Hematopoietic multipotent progenitor cell treated with erythropoietin and hydrocortisone succinate and interleukin-3 and kit ligand, for 6 days (in vitro differentiated cells): ENCODE measurements at places on chromosomes 16 and 17.

DNA sequence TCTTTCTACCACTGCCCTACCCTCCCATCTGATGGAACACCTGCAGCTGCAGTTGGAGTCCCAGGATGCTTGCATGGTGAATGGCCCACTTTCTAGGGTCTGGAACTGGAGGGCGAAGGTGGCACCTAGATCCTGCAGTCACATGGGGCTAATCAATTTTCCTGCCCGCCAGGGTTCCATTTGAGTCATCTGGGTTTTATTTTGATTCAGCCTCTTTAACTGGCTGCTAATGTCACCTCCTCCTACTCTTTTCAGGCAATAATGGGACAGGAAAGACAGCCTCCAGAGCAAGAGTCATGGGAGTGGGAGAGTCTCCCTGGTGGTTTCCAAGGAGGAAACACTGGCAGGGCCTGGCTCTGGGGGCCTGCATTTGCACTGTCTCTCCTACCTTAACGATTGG lies 3.8 kb upstream of the TBKBP1 start:
- no peak for DNase-seq

GRCh38 chr16:65406116-65406515 lies 284.3 kb upstream of the CDH11 start:
- DNase-seq = no peak

DNA sequence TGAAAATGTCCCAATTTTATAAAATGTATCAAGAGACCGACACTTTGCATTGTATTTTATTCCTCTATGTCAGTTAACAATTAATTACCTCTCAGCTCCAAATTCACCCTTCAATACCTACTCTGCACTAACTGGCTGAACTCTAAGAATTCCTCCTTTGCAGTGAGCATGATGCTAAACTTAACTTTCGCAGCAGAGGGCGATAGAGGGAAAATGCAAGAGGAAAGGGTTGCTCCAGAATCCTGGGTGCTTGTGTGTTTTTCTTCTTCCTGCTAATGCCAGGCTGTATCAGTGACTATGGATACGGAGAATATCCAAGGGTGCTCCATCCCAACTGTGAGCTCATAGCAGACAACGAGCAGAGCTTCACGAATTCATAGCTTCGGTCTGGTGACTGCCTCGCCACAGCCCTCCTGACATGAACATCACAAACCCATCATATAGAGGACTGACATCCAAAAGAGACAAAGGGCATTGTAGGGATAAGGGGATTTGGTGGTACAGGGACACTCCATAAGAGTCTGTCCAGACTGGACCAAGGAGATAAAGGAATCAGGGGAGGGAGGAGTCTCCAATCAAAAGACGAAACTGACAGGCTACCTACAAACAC lies 172.9 kb downstream of the STX8 start:
- DNase-seq = peak; percentile 70

DNA sequence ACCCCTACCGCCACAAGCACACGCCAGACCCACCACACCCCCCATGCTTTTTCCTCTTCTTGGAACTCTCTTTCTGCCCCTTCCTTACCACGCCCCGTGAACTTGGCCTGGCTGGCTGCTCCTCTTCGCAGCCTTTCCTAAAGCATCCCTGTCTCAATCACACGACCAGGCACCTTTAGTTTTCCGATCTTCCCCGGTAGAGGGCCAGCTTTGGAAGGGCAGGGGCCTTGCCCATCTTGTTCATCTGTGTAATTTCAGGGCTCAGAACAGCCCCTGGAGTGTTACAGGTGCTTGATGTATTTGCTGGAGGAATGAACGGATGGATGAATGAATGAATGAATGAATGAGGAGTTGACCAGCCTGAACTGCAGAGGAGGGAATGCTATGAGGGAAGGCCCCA lies 3.7 kb downstream of the SPPL2C start:
- DNase-seq = no peak

GRCh38 chr16:546909-547770 lies 13.1 kb upstream of the PRR35 start:
- peak; percentile 66 for DNase-seq

GRCh38 chr17:43403846-43404245 lies 5.1 kb downstream of the ARL4D start:
- peak; percentile 22 for DNase-seq

GRCh38 chr17:58378733-58379510 lies 26.9 kb upstream of the SUPT4H1 start:
- peak; percentile 49 for DNase-seq

DNA sequence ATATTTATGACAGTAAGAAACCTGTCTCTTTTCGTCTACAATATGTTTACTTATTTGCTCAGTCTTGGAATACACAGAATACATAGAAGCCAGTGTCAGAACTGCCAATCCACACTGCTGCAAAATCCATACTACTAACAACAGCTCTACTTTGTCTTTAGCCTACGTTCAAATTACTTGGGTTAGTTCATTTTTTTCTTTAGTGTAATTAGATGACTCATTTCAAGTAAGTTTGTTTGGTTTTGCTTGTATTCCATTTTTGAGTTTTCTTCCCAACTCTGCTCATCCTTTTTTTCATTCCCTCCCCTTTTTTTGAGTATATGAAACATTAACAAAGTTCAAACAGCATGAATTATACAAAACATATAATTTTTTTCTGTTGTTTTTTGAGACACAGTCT lies 16.9 kb downstream of the CMC2 start:
- DNase-seq = no peak

GRCh38 chr17:72710202-72710601 lies 382.3 kb downstream of the SLC39A11 start:
- DNase-seq = no peak

DNA sequence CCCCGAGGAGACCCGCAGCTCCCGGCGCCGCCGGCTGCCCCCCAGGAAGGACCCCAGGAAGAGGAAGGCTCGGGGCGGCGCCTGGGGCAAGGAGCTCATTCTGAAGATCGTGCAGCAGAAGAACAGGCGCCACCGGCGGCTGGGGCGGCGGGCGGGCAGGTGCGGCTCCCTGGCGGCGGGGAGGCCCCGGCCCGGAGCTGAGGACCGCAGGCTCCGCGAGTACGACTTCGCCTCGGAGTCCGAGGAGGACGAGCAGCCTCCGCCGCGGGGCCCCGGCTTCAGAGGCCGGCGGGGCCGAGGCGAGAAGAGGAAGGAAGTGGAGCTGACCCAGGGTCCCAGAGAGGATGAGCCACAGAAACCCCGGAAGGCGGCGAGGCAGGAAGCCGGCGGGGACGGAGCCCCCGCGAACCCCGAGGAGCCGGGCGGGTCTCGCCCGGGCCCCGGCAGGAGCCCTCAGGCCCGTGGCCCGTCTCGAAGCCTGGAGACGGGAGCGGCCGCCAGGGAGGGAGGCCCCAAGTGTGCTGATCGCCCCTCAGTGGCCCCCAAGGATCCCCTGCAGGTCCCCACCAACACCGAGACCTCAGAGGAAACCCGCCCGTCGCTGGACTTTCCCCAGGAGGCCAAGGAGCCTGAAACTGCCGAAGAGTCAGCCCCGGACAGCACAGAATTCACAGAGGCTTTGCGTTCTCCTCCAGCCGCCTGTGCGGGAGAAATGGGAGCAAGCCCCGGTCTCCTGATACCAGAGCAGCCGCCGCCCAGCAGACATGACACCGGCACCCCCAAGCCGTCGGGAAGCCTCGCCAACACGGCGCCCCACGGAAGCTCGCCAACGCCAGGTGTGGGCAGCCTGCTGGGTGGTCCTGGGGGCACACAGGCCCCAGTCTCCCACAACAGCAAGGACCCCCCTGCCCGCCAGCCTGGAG lies 22.3 kb upstream of the ZFPM1 start:
- peak; percentile 51 for DNase-seq

DNA sequence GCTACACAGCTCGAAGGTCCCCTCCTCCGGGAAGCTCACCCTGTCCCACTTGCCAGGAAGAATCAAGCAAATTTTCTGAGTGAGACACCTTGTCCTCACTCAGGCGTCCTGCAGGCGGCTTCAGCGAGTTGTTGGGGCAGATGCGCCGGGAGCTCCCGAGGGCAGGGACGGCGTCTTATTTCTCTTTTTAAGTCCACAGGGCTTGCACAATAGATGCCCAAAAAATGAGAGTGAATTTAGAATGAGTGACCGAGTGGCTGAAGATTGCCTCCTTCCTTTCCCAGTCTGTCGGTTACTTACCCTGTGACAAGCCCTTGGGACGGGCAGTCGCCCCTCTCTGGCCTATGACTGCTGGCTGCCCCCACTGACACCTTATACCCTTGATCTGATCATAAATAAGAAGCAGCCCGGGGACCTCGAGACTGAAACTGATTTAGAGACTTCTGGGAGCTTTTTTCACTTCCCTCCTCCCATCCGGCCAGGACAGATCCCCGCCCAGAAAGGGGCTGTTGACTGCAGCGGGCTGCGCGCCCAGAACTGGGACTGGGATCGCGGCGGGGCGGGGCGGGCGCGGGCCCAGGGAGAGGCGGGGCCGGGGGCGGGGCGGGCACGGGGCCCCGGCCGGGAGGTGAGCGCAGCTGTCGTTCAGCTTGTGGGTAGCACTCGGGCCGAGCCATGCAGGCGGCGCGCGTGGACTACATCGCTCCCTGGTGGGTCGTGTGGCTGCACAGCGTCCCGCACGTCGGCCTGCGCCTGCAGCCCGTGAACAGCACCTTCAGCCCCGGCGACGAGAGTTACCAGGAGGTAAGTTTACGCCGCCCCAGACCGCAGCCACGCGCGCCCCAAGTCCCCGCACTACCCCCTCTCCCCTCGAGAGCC lies at the start of gene TTYH2:
TTYH2 (plus strand) TSS at position 659 of the 879 bp plus-strand sequence; CDS start at position 676, 17 bp downstream.
- DNase-seq = peak; percentile 94

GRCh38 chr17:37532756-37533155 lies 43.1 kb downstream of the DUSP14 start:
- no peak for DNase-seq

DNA sequence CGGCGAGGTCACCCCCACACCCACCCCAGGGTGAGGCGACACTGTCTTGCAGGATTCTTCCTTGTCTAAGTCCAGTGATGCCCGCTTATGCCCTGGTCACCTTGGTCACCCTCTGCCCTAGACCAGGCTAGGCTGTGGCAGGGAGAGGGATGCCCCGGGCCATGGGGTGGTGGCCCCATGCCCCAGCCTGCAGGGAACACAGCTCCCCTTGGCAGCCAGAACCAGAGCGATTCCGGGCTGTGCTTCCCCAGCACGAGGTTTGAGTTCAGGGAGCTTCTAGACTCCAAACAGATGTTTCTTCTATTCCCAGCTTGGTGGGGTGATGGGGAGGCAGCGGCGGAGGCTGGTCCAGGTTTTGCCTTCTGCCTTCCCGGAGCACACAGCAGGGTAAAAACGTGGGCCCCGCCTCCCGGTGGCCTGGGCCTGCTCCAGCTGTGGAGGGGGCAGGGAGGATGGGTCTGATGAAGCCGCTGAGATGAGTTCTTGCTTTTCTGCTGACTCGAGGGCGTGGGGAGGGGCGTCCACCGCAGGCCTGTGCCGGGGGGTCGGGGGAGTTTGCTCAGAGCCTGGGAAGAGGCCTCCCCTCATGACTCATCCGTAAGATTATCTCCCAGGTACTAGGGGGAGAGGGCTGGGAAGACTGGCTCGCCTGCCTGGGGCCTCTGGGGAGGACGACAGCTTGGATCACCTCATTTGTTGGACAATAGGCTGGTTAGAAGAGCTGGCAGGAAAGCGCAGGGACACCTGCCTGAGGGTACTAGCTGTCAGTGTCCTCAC lies 15.4 kb downstream of the SMTNL2 start:
- no peak for DNase-seq

DNA sequence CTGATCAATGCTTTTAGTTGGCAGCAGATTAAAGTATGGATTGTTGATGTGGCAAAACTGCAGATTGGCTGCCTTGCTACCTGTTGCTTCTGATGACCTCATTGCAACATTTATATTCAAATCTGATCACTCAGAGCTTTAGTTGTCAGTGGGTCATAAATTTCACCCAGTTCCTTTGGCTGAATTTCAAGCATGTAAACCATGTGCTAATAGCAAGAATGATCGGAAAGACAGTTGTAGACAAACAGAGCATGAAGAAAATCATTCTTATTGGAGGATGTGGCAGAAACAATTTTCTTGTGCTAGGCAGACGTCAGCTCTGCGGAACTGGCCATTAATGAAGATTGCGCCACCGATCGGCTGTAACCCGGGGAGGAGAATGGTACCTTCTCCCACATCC lies 346.6 kb upstream of the EEF2KMT start:
- no peak for DNase-seq

GRCh38 chr16:55508941-55509931 lies at the start of gene LPCAT2:
Gene LPCAT2 (plus strand): TSS chr16:55509072. CDS start chr16:55509182, 110 bp downstream.
- DNase-seq = peak; percentile 95

DNA sequence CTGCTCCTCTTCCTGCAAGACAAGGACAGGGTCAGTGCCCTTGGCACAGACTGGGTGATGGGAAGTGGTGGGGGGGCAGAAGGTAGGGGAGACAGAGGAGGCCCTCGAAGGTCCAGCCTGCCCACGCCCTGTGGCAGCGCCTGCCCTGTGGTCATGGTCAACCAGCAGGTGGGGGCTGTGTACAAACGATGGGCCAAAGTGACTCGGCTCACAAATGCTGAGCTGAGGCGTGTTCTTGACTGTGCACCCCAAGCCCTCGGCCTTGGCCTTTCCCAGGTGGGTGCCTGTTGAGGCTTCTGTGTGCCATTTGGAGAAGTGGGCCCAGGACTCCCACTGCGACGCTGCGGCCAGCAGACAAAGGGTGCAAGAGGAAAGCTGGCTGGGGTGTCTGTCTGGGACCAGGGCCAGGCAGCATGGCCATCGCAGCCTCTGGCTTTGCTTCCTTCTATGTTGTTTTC lies 22.6 kb downstream of the MXRA7 start:
- no peak for DNase-seq

- DNase-seq = no peak
Observed at GRCh38 chr17:14323522-14323981, 22.7 kb downstream of the HS3ST3B1 start.

DNA sequence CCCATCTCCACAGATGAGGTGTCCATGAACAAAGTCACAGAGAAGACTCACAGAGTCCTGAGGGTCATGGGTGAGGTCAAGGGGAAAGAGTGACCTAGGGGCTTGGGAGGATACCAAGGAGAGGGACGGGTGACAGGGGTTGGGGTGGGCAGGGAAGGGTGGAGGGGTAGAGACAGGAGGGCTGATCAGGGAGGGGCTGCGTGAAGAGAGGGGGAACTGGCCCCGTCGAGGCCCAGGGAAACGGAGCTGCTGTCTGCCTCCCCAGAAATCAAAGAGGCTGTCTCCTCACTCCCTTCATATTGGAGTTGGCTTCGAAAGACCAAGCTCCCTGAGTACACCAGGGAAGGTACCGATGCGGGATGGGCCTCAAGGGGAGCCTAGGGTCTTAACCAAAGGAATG lies 617 bp downstream of the TMEM95 start:
- DNase-seq = no peak

DNA sequence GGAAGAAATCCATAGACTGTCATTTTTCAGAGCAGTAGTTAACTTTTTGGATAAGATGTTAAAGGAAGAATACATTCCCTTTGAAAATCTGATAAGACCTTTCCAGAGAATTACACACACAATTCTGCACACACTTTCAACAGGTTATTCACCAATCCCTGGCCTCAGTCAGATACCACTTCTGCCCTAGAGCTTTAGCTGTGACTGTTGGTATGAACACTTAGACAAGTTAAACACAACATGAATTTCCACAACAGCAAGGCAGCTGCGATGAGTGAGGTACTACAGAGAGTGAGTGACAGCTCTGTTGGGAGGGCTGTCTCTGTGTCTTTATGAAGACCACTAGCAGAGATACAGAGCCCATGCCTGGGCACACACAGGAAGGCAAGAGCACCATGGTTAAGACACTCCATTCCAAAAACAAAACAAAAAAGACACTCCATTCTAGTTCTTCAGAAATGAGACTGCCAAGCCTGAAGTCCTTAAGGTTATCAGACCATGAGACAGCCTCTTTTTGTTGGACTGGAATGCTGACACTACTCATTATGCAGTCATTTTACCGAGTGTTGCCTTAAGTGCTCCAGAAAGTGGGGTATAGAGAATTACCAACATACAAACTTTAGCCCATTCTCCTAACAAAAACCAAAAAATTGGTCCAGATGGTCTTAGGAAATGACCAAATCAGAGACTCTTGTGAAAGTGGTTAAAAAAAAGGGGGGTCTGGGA lies 42.4 kb downstream of the TOM1L2 start:
- no peak for DNase-seq
